ENCODE measurements at places on chromosomes 3 and 15. TPM values are rescaled to one million over a fixed set of nuclear protein-coding genes. Genes with fewer than 3 reads are reported as not detected.
A peak's percentile ranks its signal among the peaks of the same experiment; 100 is the strongest.

DNA sequence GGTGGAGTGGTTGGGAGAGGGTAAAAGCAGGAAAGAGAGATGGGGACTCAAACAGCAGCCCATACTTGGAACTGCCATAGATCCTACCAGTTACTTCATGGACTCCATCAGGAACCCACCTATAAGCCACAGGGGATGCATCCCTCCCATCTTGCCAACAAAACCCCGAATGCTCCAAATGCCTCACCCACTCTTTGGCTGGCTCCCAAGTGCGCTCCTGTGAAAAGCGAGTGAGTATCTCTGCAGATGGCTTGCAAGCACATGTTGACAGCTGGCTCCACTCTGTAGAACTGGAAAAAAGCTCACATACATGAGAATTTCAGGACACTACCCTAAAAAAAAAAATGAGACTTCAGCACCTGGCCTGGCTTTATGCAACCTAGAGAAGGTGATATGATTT, 151.0 kb downstream of the UBE3A start:
- no peak for DNase-seq
- H3K36me3 ChIP-seq: peaks cover 3% of the 10 kb centered on the region
- no peaks in the 10 kb centered on the region for H3K4me1 ChIP-seq
- H3K27ac ChIP-seq: no peak overlapping the region

DNA sequence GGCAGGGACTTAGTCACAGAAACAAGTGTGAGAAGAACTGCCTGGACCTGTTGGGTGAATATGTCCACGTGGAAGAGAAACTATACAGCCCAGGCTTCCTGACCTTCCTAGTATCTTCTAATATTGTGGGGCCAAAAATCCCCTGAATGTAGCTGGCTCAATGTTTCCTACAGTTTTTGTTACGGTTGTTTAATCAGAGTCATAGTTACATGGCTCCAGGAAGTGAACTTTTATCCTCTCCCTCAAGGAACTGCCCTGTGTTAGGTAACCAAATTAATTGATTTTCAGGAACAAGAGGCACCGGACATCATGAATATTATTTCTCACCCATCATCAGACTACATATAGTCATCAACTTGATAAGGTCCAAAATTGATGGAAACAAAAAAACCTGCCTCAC, 59.0 kb downstream of the ANXA2 start:
- no peak overlapping the region for H3K27ac ChIP-seq
- H3K27me3 ChIP-seq: no peaks in the 10 kb centered on the region
- H3K36me3 ChIP-seq: no peaks in the 10 kb centered on the region
- no peak for DNase-seq
- peaks cover 30% of the 10 kb centered on the region for H3K4me1 ChIP-seq

ARPP21 gene
- total RNA-seq: 4.9 TPM

GRCh38 chr3:151430821-151431484, 29.9 kb downstream of the IGSF10 start:
- no peak overlapping the region for H3K27ac ChIP-seq
- H3K4me1 ChIP-seq: peaks cover 14% of the 10 kb centered on the region
- H3K27me3 ChIP-seq: no peaks in the 10 kb centered on the region

HGD gene
- total RNA-seq: not detected

DNA sequence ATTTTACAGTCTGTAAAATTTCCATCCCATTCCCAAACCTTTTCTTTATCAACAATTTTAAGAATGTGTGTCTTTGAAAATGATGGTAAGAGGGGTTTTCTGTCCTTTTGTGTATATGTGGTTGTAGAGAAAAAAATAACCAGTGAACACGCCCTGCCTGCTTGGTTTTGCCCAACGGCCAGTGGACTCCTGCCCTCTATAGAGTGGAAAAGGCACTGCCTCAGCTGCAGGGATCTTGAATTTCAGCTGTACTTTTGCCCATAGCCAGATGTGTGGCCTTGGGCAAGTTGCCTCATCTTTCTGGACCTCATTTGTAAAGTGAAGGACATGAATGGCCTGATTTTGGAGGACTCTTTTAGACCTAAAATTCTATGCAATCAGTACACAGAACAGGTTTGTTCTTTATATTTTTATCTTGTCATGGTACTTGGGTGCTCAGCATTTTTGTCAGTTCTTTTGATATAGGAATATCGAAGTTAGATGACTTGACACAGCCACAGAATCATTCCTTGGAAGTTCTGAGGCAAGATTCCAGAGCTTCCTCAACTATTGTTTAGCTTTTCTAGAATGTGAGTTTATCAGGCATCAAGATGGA, 81.0 kb downstream of the CLDN11 start:
- no peak overlapping the region for H3K27ac ChIP-seq
- H3K36me3 ChIP-seq: no peaks in the 10 kb centered on the region
- DNase-seq: no peak

NLGN1 gene
- total RNA-seq: not detected

KLHL40 gene
- not detected for total RNA-seq

GRCh38 chr3:105866656-105867653, 1.9 kb downstream of the CBLB start:
- H3K27me3 ChIP-seq: no peaks in the 10 kb centered on the region
- peaks cover 51% of the 10 kb centered on the region for H3K4me1 ChIP-seq
- H3K36me3 ChIP-seq: peaks cover 2% of the 10 kb centered on the region

DNA sequence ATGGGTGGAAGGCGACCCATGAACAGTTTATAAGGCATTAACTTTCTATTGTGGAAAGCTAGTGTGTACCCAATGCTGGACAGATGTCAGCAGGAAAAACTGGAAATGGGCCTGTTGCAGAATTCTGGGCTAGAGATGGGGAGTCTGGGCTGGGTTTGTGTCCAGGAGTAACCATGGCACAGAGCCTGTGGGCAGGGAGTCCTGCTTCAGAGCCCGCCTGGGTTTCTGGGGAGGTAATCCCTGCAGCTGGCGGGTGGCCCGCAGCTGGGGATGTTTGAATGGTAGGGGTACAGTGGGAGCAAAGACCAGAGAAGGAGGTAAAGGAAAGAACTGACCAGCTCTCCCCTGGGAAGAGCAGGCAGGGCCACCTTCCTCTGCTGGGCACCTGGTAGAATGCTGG, 25.7 kb downstream of the ACAA1 start:
- DNase-seq: no peak
- no peak overlapping the region for H3K4me3 ChIP-seq
- no peaks in the 10 kb centered on the region for H3K36me3 ChIP-seq

DNA sequence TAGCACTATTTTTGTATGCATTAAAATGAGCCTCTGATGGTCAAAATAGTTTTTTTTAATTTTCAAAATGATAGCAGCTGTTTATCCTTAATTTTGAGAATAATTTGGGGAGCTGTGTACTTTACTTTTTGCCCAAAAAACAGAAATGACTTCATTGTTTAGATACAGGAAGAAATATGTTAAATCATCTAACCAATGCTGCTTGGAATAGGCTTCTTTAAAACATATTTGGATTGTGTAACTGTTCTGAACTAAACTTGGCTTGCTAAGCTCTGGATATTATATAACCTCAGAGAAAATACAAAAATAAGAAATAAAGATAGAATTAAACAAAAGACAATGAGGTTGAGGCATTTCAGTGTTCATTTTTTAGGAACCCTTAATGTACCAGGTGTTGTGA, 119.3 kb downstream of the SERPINI1 start:
- DNase-seq: no peak
- no peak overlapping the region for H3K27ac ChIP-seq
- peaks cover 10% of the 10 kb centered on the region for H3K27me3 ChIP-seq
- no peaks in the 10 kb centered on the region for H3K4me1 ChIP-seq
- no peak overlapping the region for H3K4me3 ChIP-seq

GRCh38 chr3:29521751-29522150, 240.9 kb downstream of the RBMS3 start:
- no peaks in the 10 kb centered on the region for H3K36me3 ChIP-seq
- no peaks in the 10 kb centered on the region for H3K27me3 ChIP-seq
- DNase-seq: no peak
- H3K4me1 ChIP-seq: peaks cover 42% of the 10 kb centered on the region

ADGRG7 gene
- not detected for total RNA-seq

DNA sequence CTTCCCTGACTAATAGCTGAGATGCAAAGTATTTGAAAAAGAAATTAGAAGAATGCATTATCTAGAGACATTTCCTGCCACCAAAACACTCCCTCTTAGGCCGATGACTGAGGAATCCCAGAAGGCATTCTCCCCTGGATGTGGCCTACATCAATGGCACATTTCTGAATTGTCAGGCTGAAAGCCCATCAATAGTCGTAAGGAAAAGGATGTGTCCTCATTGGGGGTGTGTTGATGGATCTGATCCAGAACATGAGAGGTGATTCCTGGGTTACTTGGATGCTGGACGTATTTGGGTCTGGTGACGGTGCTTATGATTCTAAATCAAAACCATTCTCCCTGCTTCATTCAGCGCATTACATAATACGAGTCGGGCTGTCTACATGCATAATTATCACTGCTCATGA, 216.9 kb upstream of the CDIN1 start:
- H3K36me3 ChIP-seq: no peaks in the 10 kb centered on the region
- no peaks in the 10 kb centered on the region for H3K27me3 ChIP-seq
- no peak overlapping the region for H3K4me3 ChIP-seq
- H3K27ac ChIP-seq: no peak overlapping the region
- DNase-seq: no peak

- H3K27ac ChIP-seq: peak overlapping the region; percentile 17
- no peak for DNase-seq
- H3K27me3 ChIP-seq: no peaks in the 10 kb centered on the region
- peaks cover 57% of the 10 kb centered on the region for H3K36me3 ChIP-seq
Observed at GRCh38 chr3:120410116-120410515, 40.7 kb downstream of the FSTL1 start.

SLC35G2 gene
- total RNA-seq: 3.8 TPM

CLDN16 gene
- not detected for total RNA-seq

DNA sequence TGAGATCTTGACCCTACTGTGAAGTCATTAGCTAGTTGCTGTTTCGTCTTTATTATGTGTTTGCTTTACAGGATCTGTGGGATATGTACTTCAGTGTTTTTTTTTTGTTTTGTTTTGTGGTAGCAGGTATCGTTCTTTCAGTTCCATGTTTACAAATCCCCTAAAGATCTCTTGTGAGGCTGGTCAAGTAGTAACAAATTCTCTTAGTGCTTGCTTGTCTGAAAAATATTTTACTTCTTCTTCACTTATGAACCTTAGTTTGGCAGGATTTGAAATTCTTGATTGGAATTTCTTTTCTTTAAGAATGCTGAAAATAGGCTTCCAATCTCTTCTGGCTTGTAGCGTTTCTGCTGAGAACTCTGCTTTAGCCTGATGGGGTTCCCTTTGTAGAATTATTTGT, 235.8 kb upstream of the ALCAM start:
- no peaks in the 10 kb centered on the region for H3K27me3 ChIP-seq
- H3K4me3 ChIP-seq: no peak overlapping the region
- H3K27ac ChIP-seq: no peak overlapping the region
- no peak for DNase-seq
- no peaks in the 10 kb centered on the region for H3K4me1 ChIP-seq
